ENCODE measurements at places on chromosomes 5 and 9.

- no peak for DNase-seq
Measured at GRCh38 chr5:110752953-110753352, 14.1 kb downstream of the SLC25A46 start.

- no peak for DNase-seq
Measured at GRCh38 chr5:108523360-108523759, 141.5 kb upstream of the FBXL17 start.

DNA sequence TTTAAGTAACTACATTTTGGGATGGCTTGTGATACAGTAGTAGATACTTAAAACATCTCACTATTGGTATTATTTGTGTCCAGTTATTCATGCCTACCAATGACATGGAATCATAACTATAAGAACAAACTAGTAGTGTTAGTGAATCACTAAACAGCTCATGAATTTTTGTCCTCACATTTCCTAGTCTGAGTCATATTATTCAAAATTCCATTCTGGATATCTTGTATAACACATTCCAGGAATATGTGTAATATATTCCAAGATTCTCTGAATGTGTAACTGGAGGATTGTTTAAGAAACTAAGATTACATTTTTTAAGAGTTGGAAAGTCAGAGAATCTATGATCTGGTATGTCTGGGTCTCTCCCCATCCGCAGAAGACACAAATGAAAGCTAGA is 565.3 kb upstream of the ZNF608 start:
- peak; percentile 85 for DNase-seq

DNA sequence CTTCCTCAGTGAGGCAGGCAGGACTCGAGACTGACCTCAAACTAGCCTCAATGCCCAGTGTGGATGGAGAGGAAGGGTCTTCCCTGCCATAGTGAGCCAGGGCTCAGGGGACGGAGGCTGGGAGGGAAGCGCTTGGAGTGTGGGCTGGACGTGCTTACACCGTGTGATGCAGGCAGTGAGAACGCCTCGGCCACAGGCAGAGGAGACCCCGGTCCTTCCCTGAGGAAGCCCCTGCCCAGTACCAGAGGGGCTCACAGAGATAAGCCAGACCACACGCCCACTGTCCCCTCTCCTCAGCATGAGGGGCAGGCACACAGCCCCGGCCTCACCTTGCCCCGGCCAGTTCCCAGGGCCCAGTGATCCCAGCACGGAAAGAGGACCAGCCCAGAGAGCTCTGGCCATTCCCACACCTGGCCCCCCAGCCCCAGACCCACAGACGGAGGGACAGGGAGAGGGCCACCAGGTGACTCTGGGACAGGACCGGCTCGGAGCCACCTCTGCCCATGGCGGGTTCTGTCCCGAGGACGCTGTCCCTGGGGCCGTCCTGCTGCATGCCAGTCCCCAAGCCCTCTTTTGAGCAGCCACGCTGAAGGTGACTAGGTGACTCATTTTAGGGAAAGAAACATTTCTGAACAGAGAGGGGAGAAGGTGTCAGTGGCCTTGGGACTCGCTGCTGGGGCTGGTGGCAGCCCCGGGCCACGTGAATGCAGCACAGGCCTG is 6.0 kb upstream of the NSMF start:
- DNase-seq = no peak

DNA sequence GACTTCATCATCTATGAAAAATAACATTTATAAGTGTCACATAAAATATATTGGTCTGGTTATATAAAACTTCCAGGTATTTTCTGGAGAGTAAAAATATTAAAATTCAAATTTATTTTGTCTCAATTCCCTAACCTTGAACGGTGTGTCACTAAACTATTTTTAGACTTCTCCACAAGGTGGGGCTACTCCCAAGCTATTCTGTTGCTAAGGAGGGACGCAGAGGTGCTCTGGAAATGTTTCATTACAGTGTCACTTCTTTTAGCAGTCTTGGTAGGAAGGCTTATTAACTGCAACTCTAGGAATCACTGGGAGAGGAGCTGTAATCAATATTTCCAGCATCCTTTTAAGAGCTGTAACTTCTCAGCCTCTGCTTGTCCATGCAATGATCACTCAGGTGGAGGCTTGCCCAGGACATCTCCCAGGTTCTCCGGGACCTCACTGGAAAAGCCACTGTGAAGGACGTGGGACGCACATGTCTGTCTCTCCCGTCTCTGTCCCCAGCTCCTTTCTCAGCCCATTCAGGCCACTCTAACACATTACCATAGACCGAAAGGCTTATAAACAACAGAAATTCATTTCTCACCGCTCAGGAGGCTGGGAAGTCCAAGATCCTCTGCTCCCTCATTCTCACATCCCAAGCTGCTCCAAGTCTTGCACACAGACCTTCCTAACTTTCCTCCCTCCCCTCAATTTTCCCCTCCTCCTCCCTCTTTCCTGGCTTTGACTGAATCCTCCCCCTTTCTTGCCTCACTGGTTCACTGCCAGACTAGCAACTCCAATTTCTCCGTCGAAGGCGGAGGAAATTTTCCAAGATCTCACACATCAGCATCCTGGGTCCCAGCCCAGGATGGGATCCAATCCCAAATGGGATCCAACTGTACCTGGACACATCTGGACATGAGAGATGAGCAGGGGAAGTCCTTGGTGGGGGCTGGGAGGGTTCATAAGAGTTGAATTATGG is 32.7 kb upstream of the DNAH5 start:
- DNase-seq = peak; percentile 53

DNA sequence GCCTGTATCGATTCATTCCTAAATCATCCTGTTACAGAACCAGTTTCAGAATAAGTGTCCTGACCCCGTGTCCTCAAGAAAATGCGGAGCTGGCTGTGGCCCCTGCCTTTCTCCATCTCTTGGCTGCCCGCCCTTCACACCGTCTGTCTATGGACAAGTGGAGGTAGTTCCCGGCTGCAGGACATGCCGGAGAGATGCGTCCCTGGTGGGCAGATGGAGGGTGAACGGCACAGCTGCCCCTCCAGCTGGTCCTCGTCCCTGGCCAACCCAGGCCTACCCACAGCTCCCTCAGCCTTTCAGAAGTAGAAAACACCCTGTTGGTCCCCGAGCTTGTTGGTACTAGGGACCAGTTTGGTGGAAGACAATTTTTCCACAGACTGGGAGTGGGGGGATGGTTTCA is 14.8 kb upstream of the EXOC3 start:
- no peak for DNase-seq

DNA sequence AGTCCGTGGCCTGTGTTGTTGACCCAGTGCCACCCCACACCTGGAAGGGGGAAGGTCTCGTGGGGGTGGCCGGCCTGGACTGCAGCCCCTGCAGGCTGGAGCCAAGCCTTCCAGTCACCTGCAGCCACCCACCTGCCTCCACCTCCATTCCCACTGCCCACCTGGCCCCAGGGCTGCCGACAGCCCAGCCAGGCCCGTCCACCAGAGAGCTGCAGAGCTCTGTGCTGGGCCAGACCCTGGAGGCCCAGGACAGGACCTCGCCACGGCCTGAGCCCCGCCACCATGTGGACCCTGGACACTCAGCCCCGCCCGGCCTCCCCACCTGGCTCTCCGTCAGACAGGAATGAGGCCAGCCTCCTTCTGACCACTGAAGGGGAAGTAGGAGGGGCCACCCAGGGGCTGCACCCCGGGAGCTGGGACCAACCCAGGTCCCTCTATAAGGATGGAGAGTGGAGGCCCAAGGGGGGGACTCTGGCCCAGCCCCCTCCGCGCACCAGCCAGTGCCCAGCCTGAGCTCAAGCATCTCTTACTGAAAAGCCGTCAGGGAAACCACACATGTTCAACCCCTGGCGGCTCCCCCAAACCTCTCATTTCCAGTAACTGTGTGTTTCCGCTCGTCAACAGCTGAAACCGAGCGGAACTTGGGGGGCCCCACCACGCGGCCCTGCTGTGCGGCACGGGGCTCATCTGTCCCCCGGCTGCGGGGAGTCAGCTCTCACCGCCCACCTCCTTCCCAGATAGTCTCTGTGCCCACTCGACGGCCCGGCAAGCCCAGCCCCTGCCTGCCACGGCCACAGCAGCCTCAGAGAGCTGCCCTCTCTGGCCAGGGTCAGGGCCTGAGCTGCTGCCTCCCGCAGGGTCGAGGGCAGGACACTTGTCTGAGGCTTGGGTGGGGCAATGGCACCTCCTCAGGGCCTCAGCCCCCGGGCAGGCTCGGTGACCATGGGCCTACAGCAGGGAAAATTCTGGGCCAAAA is 12.8 kb downstream of the NOTCH1 start:
- DNase-seq = no peak

DNA sequence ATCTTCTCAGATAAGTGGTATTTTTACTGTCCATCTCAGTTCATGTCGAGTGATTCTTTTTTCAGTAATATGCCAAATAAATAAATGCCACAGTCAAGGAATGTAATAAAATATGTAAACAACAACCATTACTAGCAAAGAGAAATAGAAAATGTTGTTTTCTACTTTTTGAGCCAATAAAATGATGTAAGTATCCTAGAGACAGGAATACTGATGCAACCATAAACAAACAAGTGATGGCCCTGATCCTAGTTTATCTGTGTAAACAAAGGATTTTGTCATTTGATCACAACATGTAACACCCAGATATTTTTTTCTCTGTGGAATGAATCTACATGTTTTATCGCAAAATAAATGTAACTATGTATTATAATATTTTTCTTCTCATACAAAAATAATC is 1852.8 kb downstream of the EFNA5 start:
- no peak for DNase-seq

DNA sequence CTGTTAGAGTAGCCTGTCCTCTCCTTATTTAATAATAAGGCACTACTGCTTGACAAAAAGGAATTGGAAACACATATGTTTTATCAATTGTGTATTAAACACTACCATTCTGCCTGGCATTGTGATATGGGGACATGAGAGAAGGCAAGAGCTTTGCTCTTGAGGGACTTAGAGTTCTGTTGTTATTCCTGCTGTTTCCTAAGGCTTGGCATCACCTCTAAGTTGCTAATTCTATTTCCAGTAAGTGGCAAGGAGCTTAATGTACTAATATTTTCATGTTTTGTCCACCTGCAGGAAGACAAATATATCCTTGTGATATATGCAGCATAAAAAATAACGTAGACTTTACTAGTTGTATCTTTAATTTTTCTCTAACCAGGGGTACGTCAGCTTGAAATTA is 12.6 kb downstream of the HMGCR start:
- DNase-seq = no peak

GRCh38 chr9:131734165-131734610 is 5.7 kb downstream of the RAPGEF1 start:
- peak; percentile 32 for DNase-seq

DNA sequence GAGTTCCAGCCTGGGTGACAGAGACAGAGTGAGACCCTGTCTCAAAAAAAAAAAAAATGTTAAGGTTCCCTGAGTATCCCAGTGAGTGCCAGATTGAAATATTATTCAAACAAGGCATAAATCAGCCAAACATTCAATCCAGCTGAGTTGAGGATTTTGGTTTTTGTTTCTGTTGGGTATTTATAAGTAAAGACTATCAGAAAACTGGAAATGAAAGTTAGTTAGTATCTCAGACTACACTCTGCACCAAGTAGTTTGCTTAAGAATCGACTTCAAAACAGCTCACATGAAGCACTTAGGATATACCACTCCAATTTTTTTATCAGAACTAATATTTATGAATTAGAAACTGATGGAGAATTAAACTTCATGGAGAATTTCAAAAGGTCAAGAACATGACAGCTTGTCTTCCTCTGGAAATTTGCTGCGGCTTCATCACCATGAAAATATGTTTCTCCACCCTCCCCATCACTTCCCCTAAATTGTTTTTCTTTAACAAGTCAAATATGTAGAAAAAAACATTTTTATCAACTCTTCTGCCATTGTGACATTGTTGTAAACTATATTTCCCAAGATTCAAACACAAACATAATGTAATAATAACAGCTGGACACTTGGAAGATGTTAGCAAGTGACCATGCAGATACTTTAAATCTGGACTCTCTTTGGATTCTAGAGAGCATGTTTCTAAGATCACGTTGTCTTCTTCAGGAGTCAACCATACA is 110.0 kb upstream of the PTGER4 start:
- DNase-seq = peak; percentile 38

DNA sequence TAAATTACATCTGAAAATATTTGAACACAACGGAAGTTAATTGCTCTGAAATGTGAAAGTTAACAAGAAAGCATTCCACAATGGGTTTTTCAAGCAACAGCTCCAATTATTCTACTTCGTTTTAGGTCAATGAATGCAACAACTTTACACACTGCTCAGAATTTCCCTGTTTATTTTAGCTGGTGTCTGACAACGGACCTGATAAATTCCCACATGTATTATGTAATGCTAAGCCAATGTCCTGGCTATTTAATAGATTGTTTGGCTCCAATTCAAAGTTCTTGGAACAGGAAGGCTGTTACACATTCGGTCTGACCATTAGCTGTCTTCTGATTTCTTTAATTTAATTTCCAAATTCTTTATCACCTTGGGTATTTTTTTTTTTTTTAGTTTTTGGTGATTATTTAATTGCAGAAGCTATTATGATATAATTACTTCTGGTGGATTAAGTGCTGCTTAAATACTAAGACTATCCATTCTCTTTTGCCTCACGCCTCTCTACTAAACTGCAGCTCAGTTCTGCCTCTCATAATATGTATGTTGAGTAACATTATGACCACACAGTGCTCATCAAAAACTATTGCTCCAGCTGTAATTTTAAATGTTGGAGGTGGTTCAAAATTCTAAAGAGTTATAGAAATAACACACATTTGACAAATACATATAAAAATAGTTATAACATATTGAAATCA is 57.9 kb downstream of the MEF2C start:
- peak; percentile 74 for DNase-seq

DNA sequence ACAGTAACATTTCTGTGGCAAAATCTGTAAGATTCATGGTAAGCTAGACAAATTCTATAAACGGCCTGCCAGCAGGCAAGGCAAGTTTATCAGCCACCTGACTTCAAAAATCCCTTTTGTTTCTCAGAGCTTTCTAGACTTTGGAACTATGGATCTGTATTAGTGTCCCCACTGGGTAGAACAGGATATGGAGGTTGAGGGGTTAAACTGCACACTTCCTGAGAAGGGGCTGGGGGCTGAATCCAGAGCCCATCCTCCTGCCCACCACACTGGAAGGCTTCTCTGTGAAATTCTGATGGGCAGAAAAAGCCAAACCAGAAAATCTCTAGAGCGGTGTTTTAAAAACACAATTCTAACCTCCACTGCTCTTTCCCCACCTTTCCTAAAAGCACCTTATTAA is 128.7 kb downstream of the ENTREP1 start:
- DNase-seq = no peak

GRCh38 chr9:3880851-3881250 is 355.1 kb upstream of the RFX3 start:
- peak; percentile 96 for DNase-seq

DNA sequence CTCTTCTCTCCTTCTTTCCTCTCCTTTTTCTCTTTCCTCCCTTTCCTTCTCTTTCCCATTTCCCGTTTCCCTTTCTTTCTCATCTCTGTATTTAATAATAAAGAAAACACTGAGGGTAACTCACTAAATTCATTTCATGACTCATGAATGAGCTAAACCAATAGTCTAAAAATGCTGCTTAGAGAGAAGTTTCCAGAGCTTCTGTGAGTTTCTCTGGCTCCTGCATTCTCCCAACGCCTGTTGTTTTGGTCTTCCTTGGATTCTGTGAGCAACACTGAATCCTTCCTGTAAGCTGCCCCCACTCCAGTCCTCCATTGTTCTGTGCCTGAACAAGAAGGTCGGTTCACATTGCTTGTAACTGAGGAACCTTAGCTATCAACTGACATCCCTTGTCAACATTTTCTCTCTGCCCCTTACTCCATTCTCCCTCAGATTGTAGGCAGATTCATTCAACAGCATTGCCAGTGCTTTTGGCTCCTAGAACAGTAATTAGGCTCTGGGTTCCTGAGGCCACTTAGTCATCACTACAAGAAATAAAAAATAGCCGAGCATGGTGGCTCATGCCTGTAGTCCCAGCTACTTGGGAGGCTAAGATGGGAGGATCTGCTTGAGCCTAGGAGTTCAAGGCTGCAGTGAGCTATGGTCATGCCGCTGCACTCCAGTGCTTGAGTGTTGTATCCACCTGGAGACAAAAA is 237.7 kb upstream of the KLF4 start:
- DNase-seq = peak; percentile 37

All from astrocyte of the spinal cord (primary cell).